Germinal center (tissue), 1 donor: ENCODE measurements at places on chromosomes 12 and 14.
A peak's percentile ranks its signal among the peaks of the same experiment; 100 is the strongest.

DNA sequence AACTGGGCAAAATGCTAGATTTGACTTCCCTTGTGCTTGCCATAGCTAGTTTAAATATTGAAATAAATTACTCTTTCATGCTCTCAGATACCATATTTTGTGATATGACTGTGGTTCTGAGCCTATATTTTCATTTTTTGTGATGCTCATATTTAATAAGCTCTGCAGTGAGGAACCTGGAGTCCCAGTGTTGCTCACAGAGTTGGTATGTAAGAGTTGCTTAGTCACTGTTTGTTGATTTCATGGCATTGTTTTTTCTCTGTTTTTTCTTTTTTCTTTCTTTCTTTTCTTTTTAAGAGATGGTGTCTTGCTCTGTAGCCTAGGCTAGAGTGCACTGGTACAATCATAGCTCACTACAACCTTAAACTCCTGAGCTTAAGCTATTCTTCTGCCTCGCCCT lies 750.5 kb upstream of the TMEM132C start:
- DNase-seq: no peak

DNA sequence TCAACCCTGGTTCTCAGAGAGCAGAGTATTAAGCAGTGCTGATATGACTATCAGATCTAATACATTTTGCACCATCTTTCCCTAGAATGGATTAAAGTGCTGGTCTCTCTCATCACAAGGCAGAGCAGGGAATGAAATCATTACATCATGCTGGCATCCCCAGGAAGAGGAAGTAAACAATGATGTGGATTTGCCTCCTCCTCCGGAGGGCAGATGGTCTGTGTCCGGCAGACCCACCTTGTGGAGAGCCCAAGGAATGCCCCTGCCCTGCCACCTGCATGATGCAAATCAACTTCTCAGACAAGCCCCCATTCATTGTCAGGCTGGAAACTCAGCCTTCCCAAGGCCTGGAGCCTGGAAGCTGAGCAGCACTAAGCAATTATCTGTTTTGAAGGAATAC lies 1149.1 kb downstream of the VRK1 start:
- no peak for DNase-seq

DNA sequence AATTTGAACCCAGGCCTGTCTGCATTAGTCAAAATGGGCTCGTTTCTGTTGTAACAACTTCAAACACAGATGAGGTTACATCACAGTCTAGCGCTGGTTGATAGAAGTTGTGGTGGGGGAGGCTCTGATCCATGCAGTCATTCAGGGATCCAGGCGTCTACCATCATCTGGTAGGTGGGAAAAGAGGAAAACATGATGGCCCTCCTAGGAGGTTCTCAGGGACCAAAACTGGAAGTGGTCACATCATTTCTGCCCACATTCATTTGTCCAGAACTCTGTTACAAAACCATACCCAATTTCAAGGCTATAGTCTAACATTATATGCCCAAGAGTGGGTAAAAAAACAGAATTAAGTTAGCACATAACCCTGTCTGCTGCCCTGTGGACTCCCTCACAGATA lies 135.1 kb downstream of the PHETA1 start:
- no peak for DNase-seq

DNA sequence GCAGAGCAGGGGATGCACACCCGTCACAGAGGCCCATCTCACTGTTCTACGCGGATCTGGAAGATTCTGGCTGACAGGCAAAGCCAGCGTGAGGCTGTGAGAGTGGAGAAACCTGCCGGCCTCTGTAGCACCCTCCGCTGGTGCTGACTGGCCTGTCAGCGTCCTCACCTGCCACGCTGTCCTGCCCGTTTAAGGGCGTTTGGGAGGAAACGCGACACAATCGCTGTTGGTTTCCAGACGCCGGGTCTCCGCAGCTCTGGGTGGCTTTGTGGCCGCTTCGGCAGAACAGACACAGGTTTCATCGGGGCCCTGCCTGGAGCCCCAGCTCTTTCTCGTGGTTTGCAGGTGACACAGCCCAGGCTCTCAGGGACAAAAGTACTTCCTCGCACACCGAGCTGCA lies 70.6 kb downstream of the NOC4L start:
- no peak for DNase-seq

- DNase-seq: no peak
Observed at GRCh38 chr12:111322336-111323250, 46.3 kb downstream of the PHETA1 start.

DNA sequence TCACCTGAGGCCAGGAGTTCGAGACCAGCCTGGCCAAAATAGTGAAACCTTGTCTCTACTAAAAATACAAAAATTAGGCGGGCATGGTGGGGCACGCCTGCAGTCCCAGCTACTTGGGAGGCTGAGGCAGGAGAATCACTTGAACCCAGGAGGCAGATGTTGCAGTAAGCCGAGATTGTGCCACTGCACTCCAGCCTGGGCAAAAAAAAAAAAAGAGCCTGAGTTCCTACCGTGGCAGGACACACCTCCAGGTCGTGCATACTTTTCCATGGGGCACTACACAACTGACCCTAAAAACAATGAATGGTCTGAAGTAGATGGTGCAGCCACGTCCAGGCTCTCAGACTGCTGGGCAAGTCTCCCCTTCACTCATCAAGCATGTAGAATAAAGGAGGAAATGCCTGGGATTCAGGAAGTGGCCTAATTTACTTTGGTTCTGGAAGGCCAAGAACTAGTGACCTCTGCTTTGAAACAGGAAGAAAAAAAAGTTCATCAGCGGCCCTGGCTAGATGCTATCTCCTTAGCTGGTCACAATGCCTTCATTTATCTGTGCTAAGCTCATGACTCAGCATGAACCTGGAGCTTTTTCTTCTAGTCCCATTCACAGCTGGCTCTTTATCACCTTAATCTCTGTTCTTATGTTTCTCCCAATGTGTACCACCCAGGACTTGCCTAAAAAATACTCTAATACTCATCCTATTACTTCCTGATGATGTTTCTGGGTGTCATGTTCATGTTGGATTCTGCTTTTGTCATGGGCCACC lies 55.8 kb upstream of the OR6J1 start:
- DNase-seq: no peak

DNA sequence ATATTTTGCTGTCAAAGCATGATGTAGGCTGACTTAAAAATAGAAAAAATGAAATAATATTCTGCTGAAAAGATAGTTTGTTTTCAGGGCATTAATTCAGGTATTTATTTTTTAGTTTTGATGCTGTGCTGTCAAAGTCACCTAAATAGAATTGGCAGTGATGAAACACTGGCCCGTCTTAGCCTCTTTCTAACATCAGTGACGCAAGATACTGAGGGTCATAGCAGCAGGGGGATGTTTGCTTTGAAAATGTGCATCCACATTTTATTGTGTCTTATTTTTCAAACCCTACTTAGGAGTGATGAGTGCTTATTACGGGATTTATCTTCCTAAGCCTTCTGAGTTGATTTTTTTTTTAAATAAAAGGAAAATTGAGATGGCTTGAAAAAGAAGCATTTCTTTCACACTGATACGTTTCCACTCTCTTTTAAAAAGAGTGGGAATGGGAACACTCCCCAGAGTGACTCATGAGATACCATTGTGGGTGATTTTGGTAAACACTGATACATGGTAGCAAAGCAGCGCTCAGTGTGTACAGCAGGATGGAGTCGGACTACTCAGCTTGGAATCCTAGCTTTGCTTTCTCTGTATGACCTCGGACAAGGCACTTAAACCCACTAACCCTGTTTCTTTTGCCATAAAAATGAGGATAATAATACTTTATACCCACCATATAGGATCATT lies 290.8 kb downstream of the ERC1 start:
- no peak for DNase-seq

DNA sequence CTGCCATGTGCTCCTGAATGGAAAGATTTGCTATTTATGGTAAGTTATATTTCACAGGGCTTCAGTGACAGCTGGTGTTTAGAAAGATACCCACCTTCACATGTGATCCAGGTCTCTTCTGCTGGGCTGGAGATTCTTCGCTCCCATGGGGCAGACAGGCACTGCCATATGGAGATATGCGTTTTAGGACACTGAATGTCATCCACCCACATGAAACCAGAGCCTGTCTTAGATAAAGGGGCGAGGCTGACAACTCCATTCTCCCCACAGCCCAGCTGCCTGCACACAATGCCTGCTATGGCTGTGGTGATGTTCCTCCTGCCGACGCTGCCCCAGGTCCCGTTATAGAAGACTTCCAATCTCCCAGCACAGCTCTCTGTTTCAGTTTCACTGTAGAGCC lies 69.4 kb downstream of the ACSM4 start:
- no peak for DNase-seq

- no peak for DNase-seq
Observed at GRCh38 chr12:77362509-77363210, 297.3 kb upstream of the E2F7 start.

GRCh38 chr12:123763093-123763492 lies 992 bp downstream of the DNAH10 start:
- DNase-seq: no peak

DNA sequence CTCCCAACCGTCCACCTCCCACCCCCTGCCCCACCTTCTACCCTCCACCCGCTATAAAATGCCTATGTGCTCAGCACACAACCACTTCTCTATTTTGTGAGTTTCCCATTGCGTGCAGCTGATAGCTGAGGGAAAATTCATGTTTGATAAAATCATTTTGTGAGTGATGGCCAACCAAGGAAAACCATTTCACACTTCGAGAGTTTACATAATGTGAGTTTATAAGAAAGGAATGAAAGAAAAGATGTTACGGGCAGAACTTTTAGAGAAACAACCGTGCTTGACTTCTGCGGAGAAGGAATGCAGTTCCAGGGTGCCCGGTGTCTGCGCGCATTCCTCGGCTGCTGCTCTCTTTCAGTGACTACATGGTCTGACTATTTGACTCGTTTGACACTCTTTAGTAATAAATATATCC lies 140.9 kb downstream of the EFCAB11 start:
- DNase-seq: no peak

DNA sequence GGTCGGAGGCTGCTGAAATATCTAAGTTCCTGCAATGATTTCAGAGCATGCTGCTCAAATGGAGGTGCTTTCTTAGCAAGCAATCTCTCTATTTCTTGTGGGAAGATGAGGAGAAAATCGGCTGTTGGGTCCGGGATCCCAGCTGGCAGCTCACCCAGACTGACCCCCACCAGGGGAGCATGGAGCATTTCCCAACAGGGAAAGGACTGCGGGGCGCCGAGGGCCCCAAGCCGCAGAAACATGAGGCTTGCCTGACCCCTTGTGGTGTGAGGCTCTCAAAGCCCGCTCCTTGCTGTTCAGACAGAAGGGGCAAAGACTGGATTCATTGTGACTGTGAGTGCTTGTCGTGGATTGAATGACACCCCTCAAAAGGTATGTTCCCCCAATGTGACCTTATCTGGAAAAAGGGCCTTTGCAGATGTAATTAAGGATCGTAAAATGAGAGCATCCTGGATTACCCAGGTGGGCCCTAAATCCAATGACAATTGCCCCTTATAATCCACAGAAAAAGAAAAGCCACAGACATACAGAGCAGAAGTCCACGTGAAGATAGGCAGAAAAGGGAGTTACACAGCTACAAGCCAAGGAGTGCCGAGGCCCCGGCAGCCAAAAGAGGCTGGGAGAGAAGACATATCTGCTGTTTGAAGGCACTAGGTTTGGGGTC lies 116.3 kb upstream of the VASH1 start:
- DNase-seq: peak; percentile 8
